Activated naive CD4-positive, alpha-beta T cell treated with anti-CD3 and anti-CD28 coated beads, Interleukin-2, amount 50 U/mL, for 72 hours (primary cell): ENCODE measurements at places on chromosomes 3 and 15.

DNA sequence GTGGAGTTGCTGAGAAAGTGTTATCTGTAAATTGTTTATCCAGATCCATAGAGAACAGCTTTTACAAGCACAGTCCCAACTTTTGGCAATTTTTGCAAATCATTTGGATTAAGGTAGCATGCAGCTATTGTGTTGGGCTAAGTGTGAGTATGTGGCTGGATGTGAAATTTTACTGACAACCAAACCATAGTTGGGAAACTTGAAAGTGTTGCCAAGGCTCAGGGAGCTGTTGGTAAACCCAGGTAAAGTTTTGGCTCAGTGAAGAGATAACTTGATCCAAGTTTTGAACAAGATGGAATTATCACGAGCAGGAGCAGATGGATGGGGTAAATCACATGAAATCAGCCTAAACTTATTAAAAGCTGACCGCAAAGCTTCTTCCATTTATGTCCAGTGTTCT, 90.0 kb upstream of the HES1 start:
- DNase-seq, result no peak

- no peak for DNase-seq
Measured at GRCh38 chr15:52503788-52504496, 24.7 kb downstream of the MYO5A start.

GRCh38 chr15:72319985-72320671, at the start of gene CELF6:
Gene CELF6, minus strand, starts transcription at chr15:72320157. Its CDS starts 283 bp downstream, at chr15:72319874.
- DNase-seq, result peak; percentile 70

- no peak for DNase-seq
Measured at GRCh38 chr3:94420931-94421330, 358.1 kb downstream of the NSUN3 start.

- no peak for DNase-seq
Measured at GRCh38 chr3:179473565-179473964, 22.3 kb upstream of the GNB4 start.

GRCh38 chr15:74723754-74724334, 1.5 kb downstream of the CYP1A1 start:
- peak; percentile 11 for DNase-seq

DNA sequence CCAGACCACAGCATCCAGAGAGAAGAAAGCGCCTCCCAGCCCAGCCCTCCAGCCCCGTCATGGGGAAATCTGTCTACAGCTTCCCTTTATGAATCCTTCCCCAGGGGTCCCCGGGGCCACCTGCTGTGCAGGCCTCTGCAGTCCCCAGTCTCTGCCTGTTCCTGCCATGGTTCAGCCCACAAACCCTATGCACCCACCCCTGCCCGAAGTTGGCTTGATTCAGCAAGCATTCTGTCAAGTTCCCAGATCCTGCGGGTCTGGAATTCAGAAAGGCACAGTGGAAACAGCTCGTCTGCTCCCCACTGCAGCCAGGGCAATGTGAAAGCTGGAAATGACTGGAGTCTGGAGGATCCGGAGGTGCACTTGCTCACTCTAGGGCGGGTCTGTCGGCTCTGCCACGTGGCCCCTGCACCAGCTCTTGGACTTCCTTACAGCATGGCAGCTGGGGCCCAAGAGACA, 2.9 kb upstream of the OCA2 start:
- no peak for DNase-seq

DNA sequence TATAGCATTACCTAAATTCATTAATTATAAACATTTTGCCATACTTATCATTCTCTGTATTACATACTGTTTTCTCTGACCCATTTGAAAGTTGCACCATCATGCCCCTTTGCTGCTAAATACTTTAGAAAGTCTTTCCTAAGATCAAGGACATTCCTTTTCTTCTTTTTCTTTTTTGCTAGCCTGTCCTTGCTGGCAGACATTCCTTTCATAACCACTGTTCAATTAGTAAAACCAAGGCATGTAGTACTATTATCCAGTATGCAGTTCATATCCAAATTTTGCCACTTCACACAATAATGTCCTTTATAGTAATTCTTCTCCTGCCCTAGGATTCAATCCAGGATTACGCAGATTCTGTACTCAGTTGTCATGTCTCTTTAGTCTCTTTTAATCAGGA, 321.0 kb upstream of the C2CD4B start:
- DNase-seq, result no peak

DNA sequence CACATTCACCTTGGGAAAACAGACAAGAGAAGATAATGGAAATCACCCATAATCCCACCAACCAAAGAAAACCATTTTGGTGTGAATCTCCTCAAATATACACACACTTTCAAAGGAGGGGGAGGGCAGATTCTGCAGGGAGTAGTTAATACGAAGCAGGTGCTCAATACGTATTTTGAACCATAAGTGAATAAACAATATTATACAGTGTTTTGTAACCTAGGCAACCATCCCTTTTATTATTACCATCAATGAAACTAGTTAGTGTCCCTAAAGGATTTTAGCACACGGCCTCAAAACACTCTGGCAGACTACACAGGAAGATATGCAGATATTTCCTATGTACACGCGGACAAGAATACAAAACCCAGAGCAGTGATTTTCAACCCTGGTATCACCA, 6.1 kb downstream of the OSBPL10 start:
- no peak for DNase-seq

DNA sequence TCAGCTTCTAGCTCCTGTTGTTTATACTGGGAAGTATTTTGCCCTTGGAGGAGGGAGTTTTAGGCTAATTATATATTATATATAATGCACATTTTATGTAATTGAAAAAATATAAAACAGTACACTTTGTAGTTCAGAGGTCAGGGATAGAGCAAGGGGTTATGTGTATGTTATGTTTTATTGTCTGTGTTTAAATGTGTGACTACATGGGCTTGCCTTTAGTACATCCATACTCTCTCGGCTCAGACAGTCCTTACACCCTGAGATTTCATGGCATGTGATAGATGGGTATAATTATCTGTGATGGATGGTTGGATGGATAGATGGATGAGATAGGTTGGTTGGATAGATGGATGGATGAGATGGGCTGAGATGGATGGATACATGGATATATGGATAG, 17.4 kb upstream of the ST3GAL6 start:
- DNase-seq, result no peak
